ENCODE measurements at places on chromosomes 2 and 18.

GRCh38 chr2:32940316-32940997 is 6.3 kb upstream of the LTBP1 start:
- DNase-seq = peak; percentile 2

DNA sequence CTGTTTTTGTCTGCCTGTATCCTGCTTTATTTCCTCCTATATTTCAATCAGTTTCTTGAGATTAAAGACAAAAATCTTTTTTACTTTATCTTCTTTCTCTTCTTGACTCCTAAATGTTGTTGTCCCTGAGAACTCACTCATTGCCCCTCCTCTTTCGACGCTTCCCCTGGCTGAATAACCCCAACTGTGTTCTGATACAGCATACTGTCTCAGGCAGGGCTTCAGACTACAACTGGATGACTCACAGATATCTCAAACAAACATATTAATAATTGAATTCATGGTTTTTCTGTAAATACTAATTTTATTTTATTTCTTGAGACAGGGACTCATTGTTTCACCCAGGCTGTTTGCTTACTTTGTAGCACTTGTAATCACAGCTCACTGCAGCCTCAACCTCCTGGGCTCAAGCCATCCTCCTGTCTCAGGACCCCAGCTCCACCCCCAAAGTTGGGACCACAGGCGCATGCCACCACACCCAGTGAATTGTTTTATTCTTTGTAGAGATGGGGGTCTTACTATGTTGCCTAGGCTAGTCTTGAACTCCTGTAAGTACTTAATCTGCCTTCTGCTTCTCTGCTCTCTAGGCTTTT is 9.4 kb downstream of the ITGAV start:
- no peak for DNase-seq

DNA sequence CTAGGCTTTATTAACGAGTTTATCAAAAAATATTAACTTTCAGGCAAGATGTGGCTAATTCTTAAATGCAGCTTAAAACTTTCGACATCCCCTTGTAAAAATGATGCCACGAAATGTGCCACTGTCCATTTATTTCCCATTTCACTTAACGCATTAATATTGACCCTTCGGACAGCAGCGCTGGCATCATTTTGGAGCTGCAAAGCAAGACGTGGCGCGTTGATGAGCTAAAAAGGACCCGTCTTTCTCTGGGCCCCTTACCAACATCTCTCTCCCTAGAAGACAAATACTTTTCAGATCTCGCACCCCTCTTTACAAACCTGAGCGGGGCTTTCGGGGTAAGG is 367.9 kb downstream of the MTX2 start:
- DNase-seq = no peak

- no peak for DNase-seq
Observed at GRCh38 chr2:112949456-112949855, 28.4 kb upstream of the IL36G start.

- no peak for DNase-seq
Observed at GRCh38 chr2:68429311-68429826, 37.7 kb downstream of the FBXO48 start.

- no peak for DNase-seq
Observed at GRCh38 chr2:73110168-73111072, 2.3 kb downstream of the RAB11FIP5 start.

DNA sequence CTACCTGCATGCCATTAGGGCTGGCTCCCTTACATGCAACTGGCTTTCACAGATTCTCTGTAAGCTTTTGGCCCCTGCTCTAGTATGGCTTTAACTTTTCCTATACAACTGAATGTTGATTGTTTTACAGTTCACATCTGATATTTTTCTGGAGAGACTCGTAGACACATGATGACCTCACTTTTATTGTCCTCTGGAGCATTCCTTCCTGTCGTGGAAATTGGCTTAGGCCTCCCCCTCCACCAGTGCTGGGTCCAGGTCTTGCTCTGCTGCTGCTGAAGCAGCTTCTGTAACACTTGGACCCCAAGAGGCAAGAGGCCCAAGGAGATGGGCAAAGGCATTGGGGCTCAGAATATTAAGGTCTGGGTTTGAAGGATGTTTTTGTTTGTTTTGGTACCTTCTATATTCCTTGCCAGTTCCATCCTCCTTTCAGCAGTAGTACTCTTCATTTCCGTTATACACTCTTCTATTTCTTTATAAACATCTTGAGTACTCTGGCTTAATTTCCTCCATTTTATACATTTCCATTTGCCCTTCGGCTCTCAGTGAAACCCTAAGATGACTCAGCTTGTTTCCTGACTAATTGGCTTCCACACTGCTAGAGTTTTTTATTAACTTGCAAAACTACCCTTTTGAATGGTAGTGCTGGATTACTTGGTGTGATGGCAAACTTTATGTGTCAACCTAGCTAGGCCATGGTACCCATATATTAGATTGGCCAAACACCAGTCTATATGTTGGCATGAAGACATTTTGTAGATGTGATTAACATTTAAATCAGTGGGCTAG is 219.8 kb downstream of the CDCA7 start:
- no peak for DNase-seq

- no peak for DNase-seq
Observed at GRCh38 chr2:81077396-81077795, 772.8 kb upstream of the LRRTM1 start.

DNA sequence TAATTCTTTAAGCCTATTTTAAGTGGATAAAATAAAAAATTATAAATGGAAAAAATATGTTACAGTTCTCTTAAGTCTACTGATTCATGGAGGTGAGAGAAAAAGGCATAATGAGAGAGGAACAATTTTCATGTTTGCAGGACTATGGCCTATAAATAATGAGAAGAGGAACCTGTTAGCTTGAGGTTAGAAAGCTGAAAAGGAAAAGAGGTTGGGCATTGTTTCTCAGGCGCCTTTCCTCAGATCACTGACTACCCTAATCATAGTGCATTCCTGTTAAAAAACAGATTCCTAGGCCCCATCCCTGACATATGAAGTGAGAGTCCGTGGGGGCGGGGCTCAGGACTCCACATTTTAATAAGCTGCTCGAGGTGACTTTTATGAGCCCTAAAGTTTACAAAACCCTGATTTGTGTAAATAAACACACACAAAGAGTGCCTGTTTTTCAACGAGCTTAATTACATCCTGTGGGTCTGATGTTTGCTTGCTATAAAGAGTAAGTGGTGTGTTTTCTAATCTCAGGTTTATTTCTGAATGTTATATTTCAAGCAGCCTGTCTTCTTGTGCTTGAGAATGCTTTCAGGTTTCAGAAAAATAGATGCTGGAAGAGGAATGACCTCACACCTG is 335.5 kb downstream of the CLIP4 start:
- no peak for DNase-seq

- no peak for DNase-seq
Observed at GRCh38 chr2:27931361-27931950, 40.9 kb downstream of the BABAM2 start.

DNA sequence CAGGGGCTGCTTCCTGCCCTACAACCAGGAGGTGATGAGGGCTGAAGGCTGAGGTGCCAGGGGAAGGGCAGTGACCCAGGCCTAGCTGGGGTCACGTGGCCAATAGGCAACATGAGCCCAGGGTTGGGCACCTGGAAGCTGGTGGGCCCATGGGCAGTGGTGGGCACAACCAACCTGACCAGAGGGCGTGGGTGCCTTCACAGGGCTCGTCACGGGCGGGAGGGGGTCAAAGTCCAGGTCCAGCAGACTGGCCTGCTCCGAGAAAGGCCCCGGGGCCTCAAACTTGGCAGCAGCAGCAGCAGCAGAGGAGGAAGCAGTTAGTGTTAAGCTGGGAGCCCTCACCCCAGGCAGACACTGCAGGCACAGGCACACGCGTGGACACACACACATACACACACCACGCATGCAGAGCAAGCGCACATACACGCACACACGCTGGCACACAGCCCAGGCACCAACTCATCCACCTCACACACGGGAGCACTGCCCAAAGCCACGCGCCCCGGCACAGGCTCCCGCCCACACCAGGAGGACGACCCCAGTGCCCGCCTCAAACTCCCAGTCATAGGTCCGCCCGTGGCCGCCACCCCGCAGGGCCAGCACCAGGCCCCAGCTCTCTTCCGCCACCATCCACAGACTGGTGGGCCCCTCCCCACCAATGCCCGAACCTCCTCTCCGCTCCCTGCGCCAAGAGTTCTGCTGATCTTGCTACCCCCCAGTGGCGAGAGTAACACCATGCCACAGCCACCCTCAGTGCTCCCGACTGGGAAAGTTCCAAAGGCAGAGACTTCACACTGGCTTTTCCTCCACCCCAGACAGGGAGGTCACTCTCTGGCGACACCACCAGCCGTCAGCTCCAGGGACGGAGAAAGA is 53.0 kb downstream of the BIN1 start:
- DNase-seq = no peak

GRCh38 chr2:150141226-150142001 is 346.1 kb downstream of the RND3 start:
- no peak for DNase-seq

DNA sequence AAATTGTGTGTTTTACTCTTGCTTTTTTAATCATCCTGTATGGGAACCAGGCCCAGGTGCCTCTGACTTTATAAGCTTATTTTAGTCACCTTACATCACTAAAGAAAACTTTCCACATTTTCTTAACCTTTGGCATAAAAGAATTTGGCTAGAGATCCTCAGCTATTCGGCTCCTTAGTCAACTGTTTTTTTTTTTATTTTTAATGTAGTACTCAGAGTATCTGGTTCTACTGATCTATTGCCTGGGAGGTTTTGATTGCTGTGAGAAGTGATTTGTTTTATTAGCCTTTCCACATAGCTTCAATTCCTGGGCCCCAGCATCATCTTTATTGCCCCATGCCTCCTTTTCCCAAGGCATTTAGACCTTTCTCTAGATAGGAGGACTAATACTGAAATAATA is 121.0 kb downstream of the MYO1B start:
- no peak for DNase-seq

GRCh38 chr2:217162533-217162932 is 302.7 kb upstream of the TNP1 start:
- no peak for DNase-seq

GRCh38 chr18:48679236-48679635 is 140.4 kb downstream of the CTIF start:
- no peak for DNase-seq

DNA sequence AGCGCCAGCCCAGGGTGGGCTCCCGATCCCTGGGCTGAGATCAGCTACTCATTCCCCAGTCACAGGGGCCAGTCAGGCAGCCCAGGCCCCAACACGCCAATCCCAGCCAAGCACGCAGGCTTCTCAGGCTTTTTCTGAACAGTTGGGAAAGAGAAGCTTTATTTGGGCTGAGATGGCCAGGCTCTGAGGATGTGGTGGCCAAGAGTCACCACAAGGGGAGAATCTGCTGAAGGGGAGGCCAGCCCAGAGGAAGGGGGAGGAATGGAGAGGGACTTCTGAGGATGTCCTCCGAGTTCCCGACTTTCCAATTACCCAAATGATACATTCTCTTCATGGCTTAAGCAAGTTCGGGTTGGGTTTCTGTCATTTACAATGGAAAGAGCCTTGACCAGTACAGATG is 2.8 kb upstream of the DIPK1C start:
- peak; percentile 72 for DNase-seq

GRCh38 chr2:105100046-105100840 is 62.4 kb downstream of the MRPS9 start:
- no peak for DNase-seq

DNA sequence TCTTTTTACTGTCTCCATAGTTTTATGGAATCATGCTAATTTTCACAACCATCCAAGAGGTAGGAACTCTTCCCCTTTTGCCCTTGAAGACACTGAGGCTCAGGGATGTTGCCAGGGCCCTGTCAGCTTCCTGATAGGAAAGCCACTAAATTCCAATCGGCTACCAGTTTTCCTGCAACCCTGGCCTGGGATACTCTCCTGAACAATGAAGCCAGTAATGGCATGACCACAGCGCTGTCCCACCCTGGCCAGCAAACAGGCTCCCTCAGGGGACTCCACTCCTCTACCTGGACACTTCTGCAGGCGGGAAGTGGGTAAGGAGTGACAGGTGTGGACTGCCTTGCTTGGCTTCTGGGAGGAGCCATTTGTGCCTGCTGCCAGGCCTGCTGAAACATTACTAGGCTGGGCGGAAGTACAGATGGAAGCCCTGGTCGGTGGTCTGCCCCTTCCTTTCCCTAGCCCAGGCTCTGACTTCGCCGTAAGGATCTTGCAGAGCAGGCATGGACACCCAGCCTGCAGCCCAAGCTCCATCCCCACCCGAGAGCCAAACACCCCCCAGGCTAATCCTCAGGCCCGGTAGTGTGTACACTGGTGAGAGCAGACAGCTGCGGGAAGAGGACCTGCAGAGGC is 78.8 kb upstream of the SMAD2 start:
- DNase-seq = no peak

DNA sequence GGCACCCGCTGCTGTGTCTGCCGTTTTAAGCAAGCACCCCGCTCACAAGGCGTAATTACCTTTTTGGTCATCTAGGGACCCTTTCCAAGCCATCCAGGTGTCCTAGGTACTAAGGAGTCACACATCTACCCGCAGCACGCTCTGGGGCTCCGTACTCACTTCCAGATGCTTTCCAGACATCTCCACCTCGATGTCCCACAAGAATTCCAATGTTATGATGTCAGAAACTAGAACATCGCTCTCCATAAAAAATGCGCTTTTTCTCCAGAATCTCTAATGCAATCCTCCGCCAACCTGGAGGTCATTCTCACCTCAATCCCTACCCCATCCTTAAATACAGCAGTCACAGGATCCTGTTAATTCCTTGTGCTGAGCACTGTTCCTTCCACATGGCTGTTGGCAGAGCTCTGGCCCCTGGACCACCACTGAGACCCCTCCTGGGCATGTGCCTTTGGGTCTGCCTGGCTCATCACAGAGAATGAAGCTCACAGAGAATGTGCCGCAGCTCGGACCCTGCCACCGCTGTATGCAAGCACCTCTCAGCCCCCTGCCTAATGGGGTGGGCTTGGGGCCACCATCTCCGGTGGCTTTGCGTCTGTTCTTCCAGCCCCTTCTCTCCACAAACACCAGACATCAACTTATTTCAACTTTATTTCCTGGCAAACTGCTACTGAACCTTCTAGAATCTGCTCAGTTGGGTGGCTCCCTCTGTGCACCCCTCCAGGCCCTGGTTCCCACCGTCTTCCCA is 4.6 kb upstream of the PXDN start:
- DNase-seq = peak; percentile 18

- no peak for DNase-seq
Observed at GRCh38 chr2:45458909-45459563, 152.0 kb downstream of the SRBD1 start.

DNA sequence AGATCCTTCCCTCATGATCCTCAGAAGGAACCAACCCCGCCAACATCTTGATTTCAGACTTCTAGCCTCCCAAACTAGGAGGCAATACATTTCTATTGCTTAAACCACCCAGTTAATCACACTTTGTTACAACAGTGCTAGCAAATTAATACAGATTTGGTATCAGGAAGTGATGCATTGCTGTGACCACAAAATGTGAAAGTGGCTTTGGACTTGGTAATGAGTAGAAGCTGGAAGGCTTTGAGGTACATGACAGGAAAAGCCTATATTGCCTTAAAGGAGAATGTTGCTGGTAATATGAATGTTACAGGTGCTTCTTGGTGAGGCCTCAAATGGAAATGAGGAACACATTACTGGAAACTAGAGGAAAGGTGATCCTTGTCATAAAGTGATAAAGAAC is 260.3 kb downstream of the SATB2 start:
- no peak for DNase-seq

GRCh38 chr2:145197944-145198343 is 678.0 kb upstream of the ZEB2 start:
- no peak for DNase-seq

- DNase-seq = no peak
Observed at GRCh38 chr2:150859877-150860276, 372.4 kb upstream of the RND3 start.

Measured in ecto neural progenitor cell (in vitro differentiated cells).